Head of caudate nucleus (tissue), 42 donors: ENCODE measurements at places on chromosomes 1 and 21.
A peak's percentile ranks its signal among the peaks of the same experiment; 100 is the strongest.

DNA sequence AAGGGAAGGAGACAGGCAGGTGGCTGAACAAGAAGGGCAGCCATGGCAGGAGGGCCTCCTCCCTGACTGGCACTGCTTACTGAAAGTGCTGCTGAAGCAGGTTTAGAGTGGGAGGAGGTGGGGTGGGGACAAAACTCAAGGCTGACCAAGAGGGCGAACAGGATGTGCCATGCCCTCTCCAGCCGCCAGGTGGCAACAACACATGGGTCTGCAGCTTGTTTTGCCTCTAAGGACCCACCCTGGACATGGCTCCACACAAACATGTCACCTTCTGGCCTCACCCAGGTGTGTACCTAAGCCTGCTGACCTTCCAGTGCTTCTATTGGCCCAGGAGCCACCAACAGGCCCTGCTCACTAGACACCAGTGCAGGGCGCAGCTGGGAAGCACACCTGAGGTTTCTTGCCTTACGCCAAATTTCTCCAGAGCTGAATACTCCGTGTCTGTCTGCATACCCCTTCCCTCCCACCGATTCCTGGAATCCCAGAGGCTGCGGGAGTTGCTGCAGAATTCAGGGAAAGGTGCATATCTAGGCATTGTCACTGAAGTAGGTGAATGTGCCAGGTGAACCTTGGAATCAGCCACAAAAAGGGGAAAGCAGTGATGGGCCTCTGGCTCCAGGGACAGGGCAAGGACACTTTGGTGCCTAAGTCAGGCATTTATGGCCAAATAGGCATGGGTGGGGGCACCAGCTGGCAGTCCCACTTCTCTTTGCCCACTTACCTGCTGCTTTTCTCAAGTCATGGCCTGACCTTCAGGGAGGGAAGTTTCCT is 5.3 kb downstream of the PSRC1 start:
- DNase-seq: peak; percentile 88

- peak; percentile 46 for DNase-seq
Measured at GRCh38 chr1:146035048-146035423, 13.5 kb upstream of the HJV start.

DNA sequence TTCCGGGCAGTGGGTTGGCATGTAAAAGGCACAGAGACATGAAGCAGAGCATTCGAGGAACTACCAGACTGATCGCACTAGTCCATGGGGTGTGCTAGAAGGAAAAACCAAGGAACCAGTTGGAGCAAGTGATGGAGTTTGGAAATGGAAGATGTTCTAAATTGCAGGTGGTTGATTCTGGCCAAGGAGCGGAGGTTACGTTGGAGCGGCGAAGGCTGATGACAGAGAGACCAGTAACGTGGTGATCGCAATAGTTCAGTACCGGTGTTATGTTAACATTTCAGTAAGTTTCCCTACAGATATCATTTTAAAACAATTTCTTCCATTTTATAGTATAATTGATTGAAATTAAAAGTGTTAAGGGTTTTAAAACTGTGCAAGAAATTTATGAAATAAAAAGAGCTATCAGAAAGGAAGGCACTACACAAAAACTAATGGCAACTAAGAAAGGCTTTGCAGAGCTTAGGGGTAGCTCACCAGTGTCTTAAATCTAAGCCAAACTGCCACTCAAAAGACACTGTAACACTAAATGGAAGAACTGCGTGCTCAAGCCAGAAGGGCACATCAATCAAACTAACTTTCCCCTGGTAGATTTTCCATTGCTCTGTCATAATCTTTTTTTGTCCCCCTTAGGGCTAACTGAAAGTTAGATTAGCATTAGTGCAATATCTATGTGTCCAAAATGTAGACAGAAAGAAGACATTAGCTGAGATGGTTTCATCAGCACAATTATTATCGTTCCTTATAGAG is 11.3 kb upstream of the HEATR1 start:
- DNase-seq: no peak

DNA sequence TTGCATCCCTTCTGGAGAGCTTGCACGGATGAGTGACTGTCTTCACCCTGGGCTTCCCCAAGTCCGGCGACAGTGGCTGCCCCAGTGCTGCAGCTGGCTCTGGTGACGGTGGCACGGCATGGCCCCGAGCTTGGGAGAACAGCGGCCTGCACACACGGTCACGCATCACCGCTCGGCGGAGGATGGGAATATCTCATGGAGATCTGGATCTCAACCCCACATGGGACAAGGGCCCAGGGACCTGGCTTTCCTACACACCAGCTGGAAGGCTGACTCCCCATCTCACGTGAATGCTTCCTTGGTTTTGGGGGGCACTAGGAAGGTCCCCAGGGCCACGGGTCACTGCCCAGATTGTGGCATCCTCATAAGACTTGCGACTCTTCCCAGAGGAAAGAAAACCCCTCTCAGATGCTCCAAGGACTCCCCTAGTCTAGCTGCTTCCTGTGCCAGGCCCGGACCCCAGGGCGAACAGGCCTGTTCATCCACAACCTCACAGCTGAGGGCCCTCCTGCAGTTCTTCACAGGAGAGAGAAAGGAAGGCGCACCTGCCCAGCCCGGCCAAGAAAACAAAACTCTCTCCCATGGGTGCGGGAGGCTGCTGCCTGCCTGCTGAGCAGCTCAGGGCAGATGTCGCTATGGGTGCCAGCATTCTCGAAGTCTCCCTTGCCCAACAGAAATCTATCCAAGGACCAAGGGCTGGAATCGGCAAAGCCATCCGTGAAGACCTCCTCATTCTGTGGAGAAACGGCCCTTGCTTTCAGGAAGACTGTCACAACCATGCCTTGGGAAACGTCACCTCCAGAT is 9.9 kb downstream of the CFAP410 start:
- DNase-seq: peak; percentile 40

DNA sequence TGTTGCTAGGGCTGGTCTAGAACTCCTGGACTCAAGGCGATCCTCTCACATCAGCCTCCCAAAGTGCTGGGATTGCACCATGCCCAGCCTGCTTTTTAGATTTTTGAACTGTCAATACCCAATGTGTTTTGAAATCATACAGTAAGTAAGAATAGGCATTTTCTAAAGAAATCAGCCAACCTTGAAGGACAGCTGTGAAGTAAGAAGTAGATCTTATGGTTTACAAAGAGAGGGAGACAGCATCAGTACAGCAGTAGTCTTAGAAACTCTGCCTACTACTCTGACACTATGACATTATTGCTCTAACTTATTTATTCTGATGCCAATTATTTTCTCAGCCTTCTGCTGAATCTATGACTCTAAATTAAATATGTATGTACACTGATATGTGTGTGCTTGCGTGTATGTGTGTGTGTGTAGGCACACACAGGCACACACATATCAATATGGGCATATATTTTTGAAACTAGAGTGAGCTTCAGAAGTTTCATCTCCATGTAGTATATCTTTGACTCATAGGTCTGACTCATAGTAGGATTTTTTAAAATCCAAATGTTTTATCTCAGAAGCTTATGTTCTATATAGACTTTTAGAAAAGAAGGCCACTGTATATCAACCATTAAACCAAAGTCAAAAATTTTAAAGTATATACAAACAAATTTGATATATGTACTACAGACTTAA is 140.4 kb downstream of the COL24A1 start:
- DNase-seq: no peak

DNA sequence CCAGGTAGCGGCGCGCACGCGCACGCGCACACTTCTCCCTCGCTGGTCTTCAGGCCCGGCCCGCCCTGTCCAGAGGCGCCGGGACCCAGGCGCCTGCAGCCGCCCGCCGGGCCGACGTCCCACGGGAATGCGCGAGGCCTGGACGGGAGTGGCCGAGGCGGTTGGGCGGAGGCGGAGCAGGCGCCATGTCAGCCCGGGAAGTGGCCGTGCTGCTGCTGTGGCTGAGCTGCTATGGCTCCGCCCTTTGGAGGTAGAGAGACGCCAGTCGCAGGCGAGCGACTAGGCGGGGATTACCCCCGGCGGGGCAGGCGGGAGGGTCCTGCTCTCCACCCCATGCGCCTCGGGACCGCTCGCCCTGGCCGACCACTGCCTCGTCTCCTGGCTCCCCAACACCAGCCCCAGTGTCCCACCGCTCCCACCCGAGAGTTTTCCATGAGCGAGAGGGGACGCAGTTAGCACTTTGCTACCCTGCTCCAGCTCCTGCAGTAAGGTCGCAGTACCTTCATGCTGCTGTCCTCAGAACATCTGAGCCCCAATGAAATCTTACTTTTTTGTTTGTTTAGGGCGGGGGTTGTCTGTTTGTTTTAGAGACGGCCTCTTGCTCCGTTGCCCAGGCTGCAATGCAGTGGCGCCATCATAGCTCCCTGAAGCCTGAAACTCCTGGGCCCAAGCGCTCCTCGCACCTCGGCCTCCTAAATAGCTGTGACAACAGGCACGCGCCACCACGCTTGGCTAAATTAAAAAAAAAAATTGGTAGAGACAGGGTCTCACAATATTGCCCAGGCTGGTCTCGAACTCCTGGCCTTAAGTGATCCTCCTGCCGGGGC is at the start of gene CATSPERE:
TSS of gene CATSPERE (plus strand) at position 29 of the 827 bp plus-strand sequence. CDS start at position 186, 157 bp downstream.
- peak; percentile 87 for DNase-seq

GRCh38 chr1:6638226-6638625 is 13.6 kb downstream of the THAP3 start:
- no peak for DNase-seq

GRCh38 chr1:7644961-7645750 is 125.9 kb upstream of the VAMP3 start:
- no peak for DNase-seq

DNA sequence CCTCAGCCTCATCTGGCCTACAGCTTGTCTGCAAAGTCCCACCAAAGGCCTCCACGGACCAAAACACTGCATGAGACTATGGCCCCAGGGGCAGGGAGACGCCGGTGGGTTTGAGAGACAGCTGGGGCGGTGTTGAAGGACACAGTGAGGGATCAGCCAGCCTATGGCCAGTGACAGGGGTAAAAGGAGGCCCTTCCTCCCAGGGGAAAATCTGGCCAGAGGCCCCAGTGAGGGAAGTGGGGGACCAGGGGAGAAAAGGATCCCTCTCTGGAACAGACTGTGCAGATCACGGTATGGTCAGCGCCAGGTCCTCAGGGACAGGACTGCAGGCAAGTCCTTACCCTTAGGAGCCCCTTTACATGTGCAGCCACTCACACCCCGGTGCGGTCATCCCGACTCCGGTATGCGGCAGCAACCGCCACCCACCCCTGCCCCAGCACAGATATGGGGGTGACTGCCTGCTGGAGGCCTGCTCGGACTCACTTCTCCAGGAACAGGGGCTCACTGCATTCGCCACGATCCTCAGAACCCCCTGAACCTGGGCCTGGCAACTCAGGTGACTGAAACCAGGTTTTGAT is 1.3 kb downstream of the CERS2 start:
- DNase-seq: no peak

DNA sequence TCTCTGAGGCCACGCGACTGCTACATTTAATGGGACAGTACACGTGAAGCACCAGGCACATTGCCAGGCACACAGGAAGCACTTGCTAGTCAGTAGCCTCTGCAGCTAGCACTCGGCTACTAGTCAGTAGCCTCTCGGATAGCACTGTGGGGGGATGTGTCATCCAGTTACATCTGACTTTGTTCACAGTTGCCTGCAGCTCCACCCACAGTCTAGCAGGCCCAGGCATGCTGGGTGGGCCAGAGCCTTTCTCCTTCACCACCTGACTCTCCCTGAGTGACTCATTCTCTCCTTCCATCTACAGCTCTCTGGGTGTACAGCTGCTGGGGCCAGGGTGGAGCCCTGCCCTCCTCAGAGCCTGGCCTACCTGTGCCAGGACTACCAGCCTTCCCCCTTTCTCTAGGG is 51.5 kb downstream of the PTPRF start:
- DNase-seq: peak; percentile 54

- DNase-seq: no peak
Measured at GRCh38 chr1:104132382-104132973, 382.8 kb downstream of the AMY1C start.

DNA sequence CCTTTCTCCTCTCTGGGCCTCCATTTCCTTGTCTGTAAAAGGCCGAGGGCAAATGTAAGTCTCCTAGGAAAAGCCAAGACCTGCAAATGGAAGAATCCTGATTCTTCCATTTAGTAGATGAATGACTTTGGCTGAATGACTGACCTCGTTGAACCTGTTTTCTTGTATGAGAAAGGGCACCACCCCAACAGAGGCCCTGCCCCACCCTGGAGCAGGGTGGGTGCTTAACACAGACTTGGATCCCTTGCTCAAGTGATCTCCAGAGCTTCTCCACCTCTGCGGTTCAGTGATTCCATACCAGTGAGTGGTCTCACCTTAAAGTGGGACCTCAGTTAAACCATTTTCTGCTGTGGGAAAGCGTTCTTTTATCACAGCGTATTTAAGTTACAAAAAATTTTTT is 39.0 kb upstream of the GUCA2B start:
- no peak for DNase-seq

DNA sequence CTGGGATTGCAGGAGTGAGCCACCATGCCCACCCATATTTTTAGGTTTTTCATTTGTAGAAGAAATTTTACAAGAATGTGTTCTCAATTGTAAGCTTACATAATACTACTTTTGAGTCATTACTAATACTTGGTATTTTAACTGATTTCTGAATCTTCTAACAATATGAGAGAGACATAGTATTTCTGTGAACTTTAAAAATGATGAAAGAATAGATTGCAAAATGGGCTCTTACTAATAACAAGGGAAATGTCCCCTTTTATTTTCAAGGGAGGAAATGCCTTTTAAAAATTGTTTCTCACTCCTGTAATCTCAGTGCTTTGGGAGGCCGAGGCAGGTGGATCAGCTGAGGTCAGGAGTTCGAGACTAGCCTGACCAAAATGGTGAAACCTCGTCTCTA is 5.9 kb downstream of the AGO3 start:
- no peak for DNase-seq

DNA sequence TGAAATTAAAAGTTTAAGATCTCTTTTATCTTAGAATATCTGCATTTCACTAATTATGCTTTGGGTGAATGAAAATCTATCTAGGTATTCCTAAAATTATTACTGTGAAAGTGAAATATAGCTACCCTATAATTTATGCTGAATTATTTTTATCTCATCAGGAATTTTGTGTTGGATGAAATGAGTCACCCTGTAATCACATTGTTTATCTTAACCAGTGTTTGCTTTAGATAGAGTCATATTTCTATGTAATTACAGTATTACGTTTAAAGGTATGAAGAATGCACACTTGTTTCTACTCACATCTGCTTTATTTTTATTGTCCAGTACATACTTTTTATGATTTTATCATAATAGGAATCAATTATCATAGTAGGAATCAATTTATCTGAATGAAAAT is 249.2 kb downstream of the NCAM2 start:
- no peak for DNase-seq

- no peak for DNase-seq
Measured at GRCh38 chr1:115454837-115455511, 116.9 kb upstream of the NGF start.
